ENCODE measurements at places on chromosomes 12 and 14. TPM values are rescaled to one million over a fixed set of nuclear protein-coding genes. Genes with fewer than 3 reads are reported as not detected.
A peak's percentile ranks its signal among the peaks of the same experiment; 100 is the strongest.

SIRT4 gene
- total RNA-seq: not detected

IL22 gene
- not detected for total RNA-seq

STXBP6 gene
- total RNA-seq: 7.4 TPM

- peak; percentile 46 for DNase-seq
These were observed 4.1 kb downstream of the TSHR start for GRCh38 chr14:80959496-80959895.

- no peak for DNase-seq
These were observed 190.5 kb upstream of the PLEKHA5 start for GRCh38 chr12:18939051-18939450.

GRCh38 chr12:49525942-49526341 is 12.9 kb upstream of the KCNH3 start:
- no peak for DNase-seq

DNA sequence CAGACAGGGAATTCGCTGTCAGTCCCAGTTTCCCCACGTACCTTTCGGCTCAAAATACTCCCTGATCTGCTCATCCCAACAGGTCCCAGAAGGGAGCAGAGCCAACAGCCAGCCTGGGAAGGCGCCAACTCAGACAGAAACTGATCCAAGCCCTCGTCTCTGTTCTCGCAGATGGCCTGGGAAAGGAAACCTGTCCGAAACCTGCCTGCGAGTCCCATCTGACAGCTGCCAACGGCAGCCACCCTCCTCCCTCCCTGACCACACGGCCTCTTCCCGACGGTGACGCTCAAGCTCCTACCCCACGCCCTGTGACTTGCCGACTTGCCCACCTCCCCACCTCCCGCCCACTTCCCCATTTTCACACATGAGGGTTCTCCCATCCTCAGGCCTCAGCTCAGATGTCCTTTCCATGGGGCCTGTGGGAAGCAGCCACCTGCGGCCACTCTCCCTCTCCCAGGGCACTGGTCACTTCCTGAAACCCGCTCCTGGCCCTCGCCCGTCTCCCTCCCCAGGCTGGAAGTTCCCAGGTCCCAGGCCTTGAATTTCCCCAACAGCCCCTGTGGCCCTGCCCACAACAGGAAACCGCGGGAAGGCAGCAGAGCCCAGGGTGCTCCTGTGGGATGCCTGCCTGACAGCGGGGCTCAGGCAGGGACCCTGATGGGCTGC is 60.9 kb upstream of the FBRSL1 start:
- no peak for DNase-seq

DNA sequence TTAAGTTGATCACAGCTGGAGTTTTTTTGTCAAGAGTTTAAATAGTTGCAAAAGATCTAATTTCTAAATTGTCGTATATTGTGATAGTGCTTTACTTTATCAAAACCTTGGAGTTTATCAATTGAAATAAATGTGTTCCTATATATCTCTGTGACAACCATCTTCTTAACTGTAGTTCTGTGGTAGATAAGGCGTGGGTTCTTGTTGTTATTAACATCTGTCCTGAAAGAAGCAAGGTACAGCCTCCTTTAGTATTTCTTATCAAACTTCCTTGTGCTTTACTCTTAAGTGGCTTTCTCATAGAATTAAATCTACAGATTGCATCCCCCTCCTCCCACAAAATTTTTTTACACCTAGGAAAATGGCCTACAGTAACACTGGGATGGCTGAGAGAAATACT is 7.3 kb downstream of the SCYL2 start:
- DNase-seq: no peak

GRCh38 chr12:75747572-75748021 is 236.2 kb upstream of the KRR1 start:
- DNase-seq: no peak

DNA sequence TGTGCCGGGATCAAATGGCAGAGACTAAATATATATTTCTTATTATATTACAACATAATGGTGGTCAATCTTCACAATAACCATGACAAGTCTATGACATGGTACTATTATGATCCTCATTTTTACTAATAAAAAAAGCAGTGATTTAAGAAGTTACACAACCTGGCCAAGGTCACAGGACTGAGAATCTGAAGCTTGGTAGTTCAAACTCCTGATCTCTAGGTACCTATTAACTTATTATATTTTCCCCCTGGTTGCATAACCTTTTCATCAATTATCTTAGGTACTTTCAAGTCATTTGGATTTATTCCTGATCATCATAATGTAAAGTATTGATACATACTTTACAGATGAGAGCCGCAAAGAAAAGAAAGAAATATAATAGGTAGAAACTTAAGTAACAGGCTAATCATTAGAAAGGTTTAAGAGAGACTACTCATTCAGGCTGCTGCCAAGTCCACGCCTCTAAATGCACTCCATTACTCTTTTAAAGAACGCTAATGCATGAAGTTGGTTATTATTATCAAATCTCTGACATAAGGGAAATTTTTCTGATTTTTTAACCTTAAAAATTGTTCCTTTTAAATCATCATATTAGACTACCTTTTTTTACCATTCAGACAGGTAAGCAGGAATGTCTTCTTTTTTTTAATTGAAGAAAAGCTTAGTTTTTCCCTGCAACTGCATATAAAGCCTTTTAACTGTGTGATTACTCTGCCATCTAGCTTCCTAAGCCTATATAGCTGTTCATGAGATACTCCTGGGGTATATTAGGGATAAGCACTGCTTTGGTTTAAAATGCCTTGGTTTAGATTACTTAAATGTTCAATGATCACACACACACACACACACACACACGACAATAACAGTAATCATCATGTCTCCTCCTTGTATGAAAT is 35.6 kb downstream of the RPS29 start:
- no peak for DNase-seq

DNA sequence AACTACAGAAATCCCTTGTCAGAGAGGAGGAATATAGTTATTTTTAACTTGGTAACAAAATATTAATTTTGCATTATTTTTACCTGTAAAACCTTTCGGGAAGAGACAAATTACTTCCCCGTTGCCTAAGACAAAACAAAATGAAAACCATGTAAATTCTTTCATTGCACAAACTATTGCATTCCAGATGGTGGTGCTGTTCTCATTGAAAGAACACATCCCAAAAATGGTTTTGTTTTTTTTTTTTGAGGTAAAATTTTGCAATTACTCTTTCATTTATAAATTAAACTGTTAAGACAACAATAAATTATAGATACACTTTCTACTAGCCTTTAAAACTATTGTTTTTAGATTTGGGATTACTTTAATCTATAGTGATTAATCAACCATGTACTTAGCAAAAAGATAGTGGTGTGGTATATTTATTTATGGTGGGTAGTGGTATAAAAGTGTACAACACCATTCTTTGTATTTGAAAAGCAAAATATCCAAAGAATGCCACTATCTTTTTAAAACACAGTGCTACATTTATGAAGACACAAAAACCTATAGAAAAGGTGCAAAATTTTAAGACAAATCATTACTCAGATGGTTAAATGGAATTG is 115.5 kb downstream of the SLC38A1 start:
- no peak for DNase-seq

GRCh38 chr12:55642267-55642666 is 5.6 kb downstream of the OR10P1 start:
- DNase-seq: no peak

- no peak for DNase-seq
These were observed 26.4 kb downstream of the TM7SF3 start for GRCh38 chr12:26987634-26988424.

DNA sequence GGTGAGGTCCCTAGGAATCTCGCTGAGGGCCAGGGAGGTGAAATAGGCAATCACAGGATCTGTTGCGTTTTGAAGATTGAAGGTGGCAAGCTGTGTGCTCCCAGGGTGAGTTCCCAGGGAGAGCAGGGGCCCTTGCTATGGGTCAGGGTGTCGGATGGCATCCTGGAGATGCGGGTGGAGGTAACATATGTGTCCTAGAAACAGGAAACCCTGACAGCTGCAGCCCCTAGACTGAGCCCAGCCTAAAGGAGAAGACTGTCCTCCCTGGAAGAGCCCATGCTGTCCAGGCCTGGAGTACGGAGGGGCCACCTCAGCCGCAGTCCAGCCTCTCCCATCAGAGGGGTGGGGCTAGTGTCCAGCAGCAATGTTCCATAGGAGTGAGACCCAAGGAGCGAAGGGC is 194.2 kb downstream of the NTF3 start:
- no peak for DNase-seq

DNA sequence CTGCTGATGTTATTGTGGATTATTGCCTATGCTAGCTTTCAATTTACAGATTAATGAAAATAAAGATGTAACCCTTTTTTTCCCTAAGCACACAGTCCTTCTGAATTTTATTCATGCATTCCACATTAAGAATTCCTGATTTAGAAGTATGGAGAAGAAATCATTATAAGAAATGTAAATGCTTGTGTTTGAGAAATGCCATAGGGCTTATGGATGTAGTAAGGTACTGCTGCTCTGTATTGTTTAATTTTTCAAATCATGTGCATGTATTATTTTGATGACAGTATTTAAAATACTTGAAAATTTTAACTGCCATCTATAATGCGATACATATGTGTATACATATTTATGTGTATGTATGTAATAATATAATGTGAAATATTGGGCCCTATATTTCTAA is 167.1 kb upstream of the SOX5 start:
- no peak for DNase-seq

Data from transverse colon (tissue), 4 donors.